ENCODE measurements at places on chromosomes 7 and 10.

GRCh38 chr10:81157681-81158080 is 620.0 kb downstream of the SH2D4B start:
- H3K4me1 ChIP-seq = no peaks in the 10 kb centered on the region
- no peak overlapping the region for H3K27ac ChIP-seq
- no peaks in the 10 kb centered on the region for H3K27me3 ChIP-seq
- DNase-seq = no peak
- no peaks in the 10 kb centered on the region for H3K36me3 ChIP-seq

DNA sequence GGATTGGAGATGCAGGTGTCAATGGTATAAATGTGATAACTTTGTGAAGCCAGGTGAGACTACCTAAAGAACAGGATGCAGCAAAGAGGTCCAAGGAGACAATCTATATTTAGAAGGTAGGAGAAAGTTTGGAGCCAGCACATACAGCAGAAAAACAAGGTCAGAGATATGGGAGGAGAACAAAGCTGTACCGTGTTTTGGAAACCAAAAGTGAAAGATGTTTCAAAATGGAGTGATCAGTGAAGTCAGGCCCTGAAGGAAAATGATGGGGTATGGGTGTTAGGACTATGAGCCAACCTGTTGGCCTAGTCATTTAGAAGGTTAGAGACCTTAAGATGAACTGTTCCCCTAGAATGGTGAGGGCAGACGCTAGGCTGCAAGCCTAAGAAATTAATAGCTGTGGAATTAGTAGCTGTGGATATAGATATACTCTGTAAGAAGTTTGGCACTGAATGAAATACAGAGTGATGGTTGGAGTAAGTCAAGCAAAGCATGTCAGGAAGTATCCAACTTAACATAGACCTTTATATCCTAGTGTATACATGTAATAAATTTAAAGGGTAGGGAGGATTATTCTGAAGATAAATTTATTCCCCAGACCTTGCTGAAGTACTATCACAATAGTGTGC is 149.8 kb upstream of the WNT16 start:
- no peak for DNase-seq
- no peak overlapping the region for H3K27ac ChIP-seq
- H3K4me1 ChIP-seq = no peaks in the 10 kb centered on the region
- no peak overlapping the region for H3K4me3 ChIP-seq
- H3K27me3 ChIP-seq = no peaks in the 10 kb centered on the region

- H3K36me3 ChIP-seq = no peaks in the 10 kb centered on the region
- H3K27ac ChIP-seq = no peak overlapping the region
Measured at GRCh38 chr10:90935581-90936275, 14.8 kb upstream of the ANKRD1 start.

GRCh38 chr7:96921231-96921630 is 84.1 kb upstream of the DLX6 start:
- DNase-seq = no peak
- H3K4me1 ChIP-seq = no peaks in the 10 kb centered on the region
- H3K27me3 ChIP-seq = no peaks in the 10 kb centered on the region
- no peak overlapping the region for H3K27ac ChIP-seq
- H3K36me3 ChIP-seq = no peaks in the 10 kb centered on the region

- no peaks in the 10 kb centered on the region for H3K27me3 ChIP-seq
- H3K36me3 ChIP-seq = no peaks in the 10 kb centered on the region
- H3K27ac ChIP-seq = no peak overlapping the region
- H3K4me3 ChIP-seq = no peak overlapping the region
- H3K4me1 ChIP-seq = no peaks in the 10 kb centered on the region
Measured at GRCh38 chr10:130440494-130440893, 304.3 kb downstream of the GLRX3 start.

- no peak overlapping the region for H3K4me3 ChIP-seq
- no peaks in the 10 kb centered on the region for H3K27me3 ChIP-seq
- H3K36me3 ChIP-seq = no peaks in the 10 kb centered on the region
Measured at GRCh38 chr10:81969136-81969535, 94.1 kb downstream of the NRG3 start.

- no peak for DNase-seq
- peaks cover 5% of the 10 kb centered on the region for H3K4me1 ChIP-seq
- H3K36me3 ChIP-seq = no peaks in the 10 kb centered on the region
- H3K27ac ChIP-seq = no peak overlapping the region
- no peak overlapping the region for H3K4me3 ChIP-seq
Measured at GRCh38 chr10:37860494-37861190, 3.2 kb upstream of the ZNF248 start.

DNA sequence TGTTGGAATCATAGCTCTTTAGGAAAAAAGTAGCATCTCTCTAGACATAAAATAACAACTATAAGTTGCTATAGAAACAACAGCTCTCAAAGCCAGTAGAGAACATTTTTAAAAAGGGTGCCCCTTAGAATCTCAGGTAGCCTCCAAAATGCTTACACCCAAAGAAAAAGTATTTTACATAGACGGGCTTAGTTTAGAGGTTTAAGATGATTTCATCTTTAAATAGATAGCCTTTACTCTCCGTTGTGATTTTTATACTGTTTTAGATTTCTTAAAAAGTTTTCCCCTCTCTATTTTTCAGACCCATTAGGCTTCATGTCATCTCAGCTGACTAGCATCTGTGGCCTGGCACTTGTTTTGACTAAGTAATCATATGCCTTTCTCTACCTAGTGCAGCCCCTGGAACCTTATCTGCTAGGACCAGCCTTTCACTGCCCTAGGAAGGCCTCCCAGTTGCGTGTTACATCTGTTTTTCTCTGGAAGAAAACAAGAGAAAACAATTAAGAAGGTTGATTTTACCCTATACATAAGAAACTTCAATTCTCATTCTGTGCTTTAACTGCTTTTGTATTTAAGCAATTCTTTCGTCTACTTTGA is 6.9 kb upstream of the BPGM start:
- H3K27me3 ChIP-seq = no peaks in the 10 kb centered on the region
- DNase-seq = no peak
- H3K4me3 ChIP-seq = no peak overlapping the region
- peaks cover 3% of the 10 kb centered on the region for H3K4me1 ChIP-seq
- H3K36me3 ChIP-seq = no peaks in the 10 kb centered on the region

- no peaks in the 10 kb centered on the region for H3K4me1 ChIP-seq
- DNase-seq = no peak
- no peaks in the 10 kb centered on the region for H3K36me3 ChIP-seq
Measured at GRCh38 chr7:98681951-98682350, 64.9 kb downstream of the NPTX2 start.

DNA sequence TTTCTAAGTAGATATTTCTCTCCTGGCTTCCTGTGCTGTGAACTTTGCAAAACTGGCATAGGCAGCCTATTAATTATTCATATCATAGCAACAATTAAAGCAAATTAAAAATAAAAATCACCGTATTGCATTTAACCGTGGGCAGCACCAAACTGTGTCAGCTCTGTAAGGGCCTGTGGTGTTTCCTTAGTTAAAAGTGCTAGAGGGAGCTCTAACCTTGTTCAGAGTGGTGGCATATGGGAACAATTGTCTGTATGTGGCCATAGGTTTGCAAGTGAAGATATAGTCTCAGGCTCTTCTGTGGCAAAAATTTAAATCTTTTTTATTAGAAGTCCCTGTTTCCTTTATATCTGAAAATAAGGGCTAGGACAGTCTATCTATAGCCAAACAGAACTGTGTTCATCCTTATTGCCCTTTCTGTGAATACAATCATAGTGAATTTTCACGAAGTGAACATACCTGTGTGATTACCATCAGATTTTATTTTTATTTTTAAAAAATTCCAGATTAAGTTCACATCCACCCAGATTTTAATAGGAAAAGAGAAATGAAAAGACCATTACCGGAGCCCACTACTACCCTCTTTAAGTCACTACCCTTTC is 92.6 kb downstream of the POLL start:
- H3K4me1 ChIP-seq = no peaks in the 10 kb centered on the region
- DNase-seq = no peak
- H3K27ac ChIP-seq = no peak overlapping the region
- H3K4me3 ChIP-seq = no peak overlapping the region
- H3K36me3 ChIP-seq = no peaks in the 10 kb centered on the region
- H3K27me3 ChIP-seq = no peaks in the 10 kb centered on the region

- no peak overlapping the region for H3K4me3 ChIP-seq
- H3K4me1 ChIP-seq = peaks cover 30% of the 10 kb centered on the region
- no peak for DNase-seq
- peak overlapping the region; percentile 86 for H3K27ac ChIP-seq
Measured at GRCh38 chr7:151351027-151351426, 9.4 kb downstream of the NUB1 start.

GRCh38 chr7:91692800-91693199 is 187.7 kb downstream of the MTERF1 start:
- H3K27ac ChIP-seq = no peak overlapping the region
- no peaks in the 10 kb centered on the region for H3K27me3 ChIP-seq
- H3K4me3 ChIP-seq = no peak overlapping the region

- no peaks in the 10 kb centered on the region for H3K27me3 ChIP-seq
- H3K4me3 ChIP-seq = no peak overlapping the region
- DNase-seq = no peak
- no peaks in the 10 kb centered on the region for H3K4me1 ChIP-seq
- H3K36me3 ChIP-seq = no peaks in the 10 kb centered on the region
- H3K27ac ChIP-seq = no peak overlapping the region
Measured at GRCh38 chr7:50505553-50506210, 55.5 kb upstream of the FIGNL1 start.

DNA sequence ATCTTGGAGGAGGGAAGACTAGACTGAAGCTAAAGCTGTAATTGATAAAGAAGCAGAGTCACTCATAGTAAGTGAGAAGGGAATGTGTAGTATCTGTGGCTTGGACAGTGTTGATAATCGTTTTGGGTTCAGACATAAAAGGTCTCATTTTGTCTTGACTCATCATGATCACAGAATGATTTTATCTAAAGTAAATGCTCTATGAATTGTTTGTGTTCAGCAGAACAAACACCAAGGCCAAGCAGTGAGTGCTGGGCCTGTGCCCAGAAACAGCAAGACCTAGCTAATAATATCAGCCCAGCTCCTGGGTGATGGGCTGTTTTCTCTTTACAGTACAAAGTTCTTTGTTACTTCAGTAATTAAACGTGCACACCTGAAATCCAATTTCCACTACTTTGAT is 26.7 kb upstream of the CD36 start:
- H3K27ac ChIP-seq = no peak overlapping the region
- no peak overlapping the region for H3K4me3 ChIP-seq
- H3K27me3 ChIP-seq = no peaks in the 10 kb centered on the region
- no peaks in the 10 kb centered on the region for H3K36me3 ChIP-seq

GRCh38 chr7:4144811-4145510 is 537.1 kb upstream of the FOXK1 start:
- H3K4me1 ChIP-seq = no peaks in the 10 kb centered on the region
- no peak for DNase-seq
- H3K27ac ChIP-seq = no peak overlapping the region
- H3K27me3 ChIP-seq = no peaks in the 10 kb centered on the region

GRCh38 chr7:105782391-105783042 is 93.9 kb downstream of the ATXN7L1 start:
- no peaks in the 10 kb centered on the region for H3K27me3 ChIP-seq
- H3K36me3 ChIP-seq = no peaks in the 10 kb centered on the region
- DNase-seq = no peak
- no peak overlapping the region for H3K4me3 ChIP-seq

- no peak overlapping the region for H3K4me3 ChIP-seq
- no peaks in the 10 kb centered on the region for H3K27me3 ChIP-seq
- DNase-seq = no peak
- H3K27ac ChIP-seq = no peak overlapping the region
- no peaks in the 10 kb centered on the region for H3K4me1 ChIP-seq
Measured at GRCh38 chr7:43302211-43302711, 189.8 kb downstream of the HECW1 start.

DNA sequence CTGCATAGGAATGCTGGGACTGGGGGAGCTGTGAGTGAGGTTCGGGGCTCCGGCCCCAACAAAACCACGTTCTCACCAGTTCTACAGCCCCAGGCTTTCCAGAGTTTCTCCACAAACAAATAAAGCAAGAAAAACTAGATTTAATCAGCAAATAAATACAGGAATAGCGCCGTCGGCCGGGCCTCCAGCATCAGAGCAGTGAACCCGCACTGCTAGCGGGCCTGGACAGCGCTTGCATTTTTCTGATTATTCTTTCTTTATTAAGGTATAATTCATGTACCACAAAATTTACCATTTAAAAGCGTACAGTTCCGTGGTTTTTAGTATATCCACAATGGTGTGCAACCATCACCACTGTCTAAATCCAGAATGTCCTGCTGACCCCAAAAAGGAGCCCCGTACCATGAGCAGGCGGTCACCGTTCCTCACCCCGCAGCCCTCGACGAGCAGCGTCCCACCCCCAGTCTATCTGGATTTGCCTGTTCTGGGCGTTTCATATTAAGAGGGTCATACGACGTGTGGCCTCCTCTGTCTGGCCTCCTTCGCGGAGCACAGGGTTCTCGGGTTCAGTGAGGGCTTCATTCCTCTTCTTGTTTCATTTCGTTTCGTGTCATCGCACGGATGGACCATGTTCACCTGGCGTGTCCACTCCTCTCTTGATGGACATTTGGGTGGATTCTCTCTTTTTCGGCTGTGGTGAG is 35.5 kb upstream of the FOXL3 start:
- H3K4me1 ChIP-seq = no peaks in the 10 kb centered on the region
- H3K27ac ChIP-seq = no peak overlapping the region
- no peaks in the 10 kb centered on the region for H3K36me3 ChIP-seq
- no peaks in the 10 kb centered on the region for H3K27me3 ChIP-seq
- no peak for DNase-seq
